ENCODE measurements at places on chromosomes 2 and 18.

GRCh38 chr2:208112969-208113368, 11.4 kb downstream of the CRYGD start:
- no peak for DNase-seq

DNA sequence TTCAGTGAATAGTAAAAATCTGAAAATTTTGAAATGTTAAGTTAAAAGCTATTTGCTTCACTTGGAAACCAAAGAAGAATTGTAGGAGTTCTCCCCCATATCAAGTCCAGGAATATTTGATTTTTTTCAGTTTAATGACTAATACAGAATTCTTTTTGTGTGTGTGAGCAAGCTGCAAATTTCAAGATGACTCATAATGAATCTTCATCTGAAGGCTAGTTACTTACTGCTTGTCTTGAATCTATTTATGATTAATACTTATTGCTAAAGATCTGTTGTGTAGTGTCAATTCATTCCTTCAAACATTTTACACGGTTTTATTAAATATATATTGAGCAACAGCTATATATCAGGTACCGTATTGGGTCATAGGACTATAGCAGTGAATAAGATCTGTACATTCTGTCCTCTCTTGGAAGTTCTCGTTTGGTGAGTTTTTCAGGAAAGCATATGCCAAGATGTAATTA, 47.8 kb upstream of the CAVIN2 start:
- DNase-seq = no peak

GRCh38 chr2:70501728-70502127, 51.9 kb downstream of the TGFA start:
- DNase-seq = no peak

- DNase-seq = no peak
Measured at GRCh38 chr2:6283259-6283658, 582.4 kb downstream of the CMPK2 start.

GRCh38 chr2:43837831-43838559, 644 bp downstream of the ABCG5 start:
- no peak for DNase-seq

DNA sequence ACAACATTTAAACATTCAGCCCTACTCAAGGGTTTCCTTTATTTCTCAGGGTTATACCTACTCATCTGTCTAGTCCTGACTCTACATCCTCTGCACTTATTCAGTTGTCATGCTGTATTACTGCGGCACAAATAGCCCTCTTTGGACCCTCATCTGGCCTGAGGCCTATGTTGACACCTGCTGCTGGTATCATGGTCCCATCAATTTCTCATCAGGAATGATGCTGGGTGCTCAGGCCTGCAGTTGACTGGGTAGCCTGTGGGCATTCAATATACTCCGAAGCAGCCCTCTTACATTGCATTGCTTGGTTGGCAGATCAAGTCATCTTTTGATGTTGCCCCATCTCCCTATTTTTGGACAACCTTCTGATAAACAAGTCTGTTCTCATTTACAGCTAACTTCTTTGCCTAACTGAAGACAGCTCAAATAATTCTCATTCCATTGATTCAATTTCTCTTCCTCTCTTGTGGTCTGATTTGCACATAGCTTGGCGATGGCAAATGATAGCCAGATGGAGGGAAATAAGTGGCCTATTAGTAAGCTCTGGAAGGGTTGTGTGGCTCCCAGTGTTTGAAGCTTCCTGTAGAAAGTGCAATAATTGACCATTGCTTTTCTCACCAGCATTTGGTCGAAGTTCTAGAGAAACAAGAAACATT, 19.1 kb upstream of the MC4R start:
- DNase-seq = no peak

- no peak for DNase-seq
Measured at GRCh38 chr2:44934038-44934982, 7.2 kb upstream of the SIX3 start.

DNA sequence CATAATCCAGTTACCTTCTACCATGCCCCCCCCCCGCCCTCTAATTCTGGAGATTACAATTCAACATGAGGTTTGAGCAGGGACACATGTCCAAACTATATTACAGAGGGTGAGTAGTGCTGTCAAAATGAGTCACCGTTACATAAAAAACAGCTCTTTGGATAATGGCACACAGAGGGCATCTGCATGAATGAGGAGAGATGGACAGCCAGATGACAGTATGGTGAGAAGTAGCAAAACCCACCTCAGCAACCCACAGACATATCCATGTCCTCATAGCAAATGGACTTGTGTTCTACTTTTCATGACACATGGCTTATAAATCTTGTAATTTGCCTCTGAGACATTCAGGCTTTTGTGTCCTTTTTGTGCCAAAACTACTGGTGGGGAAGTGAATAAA, 132.0 kb downstream of the EML6 start:
- no peak for DNase-seq
